ENCODE measurements at places on chromosomes 2 and 18.

- DNase-seq, result no peak
Observed at GRCh38 chr2:11314487-11314886, 29.9 kb downstream of the ROCK2 start.

DNA sequence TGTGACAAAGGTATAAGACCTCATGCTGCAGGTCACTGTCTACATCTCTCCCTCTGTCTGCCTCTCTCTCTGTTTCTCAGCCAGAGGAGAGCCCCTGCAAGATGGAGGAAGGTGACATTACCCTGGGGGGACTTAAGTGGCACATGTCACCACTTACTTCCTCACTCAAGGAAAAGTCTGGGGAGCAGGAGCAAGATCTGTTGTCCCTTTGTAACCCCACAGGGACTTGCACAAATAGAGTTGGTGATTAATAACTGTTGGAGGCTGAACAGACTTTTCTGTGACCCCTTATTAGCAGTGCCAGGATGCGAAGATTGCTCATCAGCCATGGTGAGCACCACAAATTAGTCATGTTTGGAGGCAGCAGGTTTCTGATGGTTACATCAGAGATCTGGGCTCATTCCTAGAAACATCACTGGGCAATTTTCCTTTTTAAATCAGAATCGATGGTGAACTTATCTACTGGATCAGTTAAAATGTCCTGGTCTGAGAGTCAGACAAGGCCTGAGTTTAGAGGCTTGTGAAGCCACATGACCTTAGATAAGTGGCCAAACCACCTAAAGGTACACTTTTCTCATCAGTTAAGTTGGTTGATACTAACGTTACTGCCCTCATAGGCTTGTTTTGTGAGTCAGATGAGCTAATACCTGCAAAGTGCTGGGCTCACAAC, 81.2 kb upstream of the LTBP1 start:
- DNase-seq, result no peak

GRCh38 chr2:153197402-153198386, 280.9 kb downstream of the RPRM start:
- DNase-seq, result no peak

GRCh38 chr2:233241803-233242202, 9.7 kb upstream of the ATG16L1 start:
- DNase-seq, result no peak

DNA sequence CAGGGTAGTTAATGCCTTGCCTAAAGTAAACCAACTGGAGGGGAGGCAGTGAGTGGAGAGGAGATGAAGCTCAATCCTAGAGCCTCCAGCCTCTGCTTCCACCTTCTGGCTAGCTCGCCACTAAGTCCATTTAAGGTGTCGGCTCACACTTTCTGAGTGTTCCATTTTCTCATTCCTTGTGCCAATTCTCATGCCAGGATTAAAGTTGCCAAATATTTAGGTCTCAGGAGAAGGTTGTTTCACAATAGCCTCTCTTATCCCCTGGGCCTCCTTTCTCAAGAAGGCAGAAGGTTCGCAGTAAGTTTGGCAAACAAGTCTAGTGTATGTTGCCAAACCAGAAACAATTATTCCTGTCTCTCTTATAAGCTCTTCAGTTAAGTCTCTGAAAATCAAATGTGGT, 57.2 kb downstream of the TACR1 start:
- no peak for DNase-seq

DNA sequence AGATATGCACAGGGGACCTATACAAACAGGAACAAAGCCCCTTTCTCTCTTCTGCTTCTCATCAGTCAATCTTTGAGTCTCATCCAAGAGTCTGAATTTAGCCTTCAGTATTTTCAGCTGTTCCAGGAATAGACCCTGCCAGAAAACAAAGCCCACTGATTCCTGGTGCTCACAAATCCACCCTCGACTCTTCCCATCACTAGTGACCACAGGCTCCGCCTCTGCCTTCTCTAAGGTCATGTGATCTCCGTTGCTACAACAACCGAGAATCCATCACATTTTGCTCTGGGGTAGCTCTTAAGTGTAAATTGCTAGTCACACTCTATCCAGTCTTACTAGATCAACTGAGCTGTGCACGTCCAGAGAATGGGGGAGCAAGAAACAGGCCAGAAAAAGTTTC, 46.4 kb upstream of the SPTBN1 start:
- no peak for DNase-seq
